ENCODE measurements at places on chromosomes 6 and 20.

- DNase-seq: no peak
Observed at GRCh38 chr6:130647246-130647645, 180.0 kb upstream of the SMLR1 start.

GRCh38 chr6:2502096-2502997, 248.4 kb downstream of the MYLK4 start:
- DNase-seq: no peak

DNA sequence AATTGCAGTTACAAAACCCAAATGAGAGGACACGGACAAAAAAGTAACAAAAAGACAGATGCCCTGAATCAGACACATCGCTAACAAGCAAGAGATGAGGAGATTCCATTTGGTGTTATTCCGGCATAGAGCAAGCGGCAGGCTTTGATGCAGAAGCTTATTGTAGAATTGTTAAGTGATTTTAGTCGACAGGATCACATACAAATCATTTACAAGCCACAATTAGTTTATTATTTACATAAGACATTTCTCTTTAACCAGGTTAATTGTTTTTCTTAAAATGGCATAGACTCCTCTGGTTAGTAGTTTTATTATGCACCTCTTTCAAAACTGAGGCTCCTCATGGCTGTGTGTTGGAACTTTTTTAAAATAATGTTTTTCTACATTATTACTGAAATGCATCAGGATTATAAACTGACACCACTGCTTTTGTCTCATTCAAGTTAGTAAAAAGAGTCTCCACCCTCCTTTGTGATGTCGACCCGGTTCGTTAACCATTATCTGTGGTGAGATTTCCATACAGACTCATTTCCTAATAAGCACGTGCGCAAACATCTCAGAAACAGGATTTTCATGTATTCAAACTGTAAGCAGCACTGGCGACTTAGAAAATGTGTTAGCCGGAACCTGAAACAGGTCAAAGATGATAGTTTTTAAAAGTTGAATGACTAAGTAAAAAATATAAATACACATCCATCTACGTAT, 119.8 kb downstream of the COL12A1 start:
- no peak for DNase-seq

GRCh38 chr20:62822788-62823651, 6.2 kb downstream of the COL9A3 start:
- DNase-seq: no peak

GRCh38 chr6:1322156-1322555, 10.3 kb downstream of the FOXQ1 start:
- no peak for DNase-seq

GRCh38 chr6:45730232-45730631, 285.4 kb downstream of the CLIC5 start:
- no peak for DNase-seq

DNA sequence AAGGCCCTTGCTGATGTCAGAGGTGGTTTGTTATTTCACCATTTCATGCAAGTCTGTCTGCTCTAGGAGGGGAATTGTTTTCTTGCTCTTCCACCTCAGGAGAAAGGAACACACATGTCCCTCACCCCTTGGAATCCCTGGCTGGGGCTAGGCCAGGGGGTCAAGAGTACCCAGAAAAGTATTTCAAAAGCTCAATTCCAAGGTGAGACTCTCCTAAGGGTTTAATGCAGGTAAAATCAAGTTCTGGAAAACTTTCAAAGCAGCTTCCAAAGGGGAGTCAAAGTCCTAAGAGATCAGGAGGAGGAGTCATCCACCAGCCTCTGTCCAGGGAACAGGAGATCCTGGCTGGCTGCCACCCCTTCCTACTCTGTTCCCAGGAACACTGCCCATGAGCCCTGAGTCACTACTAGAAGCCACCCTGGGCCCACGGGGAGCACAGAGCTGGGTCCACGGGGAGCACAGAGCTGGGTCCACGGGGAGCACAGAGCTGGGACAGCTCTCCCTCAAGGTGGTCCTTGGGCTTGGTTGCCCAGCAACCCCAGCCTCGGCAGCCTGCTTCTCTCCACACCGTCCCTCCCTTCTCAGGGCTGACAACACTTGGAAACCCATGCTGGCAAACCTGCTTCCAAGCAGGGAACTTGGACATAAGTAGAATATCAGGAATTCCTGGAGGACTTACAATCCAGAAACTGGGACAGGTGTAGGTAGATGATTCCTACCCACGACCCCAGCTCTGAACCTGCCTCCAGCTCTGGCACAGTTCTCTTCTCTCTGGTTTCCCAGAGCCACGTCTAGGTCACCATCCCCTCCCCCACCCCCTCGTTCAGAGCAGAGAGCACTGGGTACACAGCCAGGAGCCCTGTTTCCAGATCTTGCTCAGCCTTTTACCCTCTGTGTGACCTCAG, 35.3 kb upstream of the CDKN1A start:
- DNase-seq: no peak

DNA sequence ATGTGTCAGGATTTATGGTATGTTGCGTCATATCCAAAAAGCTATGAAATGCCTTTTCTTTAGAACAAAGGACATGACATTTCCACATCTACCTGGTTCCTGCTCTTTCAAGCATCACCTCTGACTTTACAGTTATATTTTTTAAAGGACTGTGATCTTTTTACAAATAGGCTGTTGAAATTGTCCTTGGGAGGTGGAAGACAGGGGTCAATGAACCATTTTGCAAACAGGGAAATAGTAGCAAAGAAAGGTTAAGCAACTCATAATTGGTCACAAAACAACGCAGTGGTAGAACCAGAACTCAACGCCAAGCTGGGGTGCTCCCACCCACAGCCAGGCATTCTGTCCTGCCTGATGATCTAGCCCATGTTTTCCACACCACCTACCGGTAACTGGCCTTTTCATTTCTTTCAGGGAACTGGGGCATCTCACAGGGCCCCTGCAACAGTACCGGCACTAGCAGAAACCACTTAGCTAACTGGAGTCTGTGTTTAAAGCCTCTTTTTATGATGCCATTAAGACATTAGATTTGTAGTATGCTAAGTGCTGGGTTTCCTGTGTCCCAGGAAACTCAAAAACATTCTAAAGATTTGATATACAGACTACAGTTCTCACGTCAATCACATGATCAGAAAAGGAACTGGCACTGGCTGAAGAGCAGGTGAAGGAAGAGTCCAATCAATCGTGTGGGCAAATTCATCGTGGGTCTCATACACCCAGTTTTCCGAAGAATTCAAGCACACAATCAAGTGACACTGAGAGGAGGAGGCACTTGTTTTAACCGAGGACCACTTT, 13.9 kb downstream of the ZNF217 start:
- no peak for DNase-seq

DNA sequence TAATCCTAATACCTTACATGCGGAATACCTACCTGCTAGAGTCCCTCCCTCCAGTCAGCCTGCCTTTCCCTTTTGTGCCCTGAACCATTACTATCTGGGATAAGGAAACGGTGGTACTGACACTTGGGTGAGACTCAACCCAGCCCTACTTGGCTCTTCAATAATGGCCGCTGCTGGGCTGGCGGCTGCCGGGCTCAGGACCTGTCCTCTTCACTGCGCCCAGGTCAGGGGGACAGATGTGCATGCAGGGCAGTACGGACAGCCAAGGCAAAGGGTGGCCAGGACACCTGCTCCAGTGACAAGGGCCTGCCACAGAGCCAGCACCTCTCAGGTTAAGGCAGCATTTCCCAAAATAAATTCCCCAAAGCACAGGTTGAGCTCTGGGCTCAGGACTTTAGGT, 29.9 kb downstream of the UBE2V1 start:
- DNase-seq: no peak

GRCh38 chr6:3438190-3439167, 18.4 kb downstream of the SLC22A23 start:
- no peak for DNase-seq

- DNase-seq: no peak
Observed at GRCh38 chr6:43090559-43090956, 14.4 kb downstream of the PTK7 start.

DNA sequence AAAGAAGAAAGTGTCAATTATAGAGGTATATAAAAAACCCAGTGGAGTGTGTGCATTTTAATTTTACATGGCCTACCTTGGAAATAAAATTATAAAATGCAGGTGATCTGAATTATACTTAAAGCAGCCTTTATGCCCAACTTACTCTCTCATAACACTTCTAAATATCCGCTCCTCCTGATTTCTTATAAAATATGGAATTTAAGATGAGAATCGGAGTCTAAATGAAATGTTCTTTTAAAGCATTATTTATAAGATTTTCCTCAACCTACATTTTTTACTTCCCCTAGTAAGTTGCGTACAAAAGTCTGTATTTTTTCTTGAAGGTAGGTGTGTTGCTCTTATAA, 3.5 kb downstream of the CITED2 start:
- DNase-seq: no peak

DNA sequence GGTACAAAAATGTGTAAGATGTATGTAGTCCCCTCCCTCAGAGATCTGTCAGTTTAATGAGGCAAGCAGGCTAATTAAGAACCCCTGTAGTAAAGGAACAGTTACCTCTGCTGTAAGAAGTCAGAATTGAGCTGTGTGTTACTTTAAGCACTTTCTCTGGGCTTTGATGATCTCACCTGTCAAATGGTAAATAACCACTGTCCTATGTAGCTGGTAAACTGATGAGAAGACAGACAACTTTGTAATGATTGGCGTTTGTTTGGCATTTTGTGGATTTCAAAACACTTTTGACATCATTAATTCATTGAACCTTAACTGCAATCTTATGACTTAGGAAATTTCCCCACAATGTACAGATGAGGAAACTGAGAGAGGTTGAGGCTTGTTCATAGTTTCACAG, 55.7 kb downstream of the RALY start:
- no peak for DNase-seq

- DNase-seq: no peak
Observed at GRCh38 chr20:61055180-61056010, 196.7 kb upstream of the CDH4 start.
